ENCODE measurements at places on chromosomes 7 and 10.

GRCh38 chr7:42493436-42494198 is 256.6 kb upstream of the GLI3 start:
- H3K36me3 ChIP-seq = no peaks in the 10 kb centered on the region
- H3K27me3 ChIP-seq = no peaks in the 10 kb centered on the region
- no peak overlapping the region for H3K4me3 ChIP-seq
- H3K4me1 ChIP-seq = no peaks in the 10 kb centered on the region
- no peak overlapping the region for H3K27ac ChIP-seq

DNA sequence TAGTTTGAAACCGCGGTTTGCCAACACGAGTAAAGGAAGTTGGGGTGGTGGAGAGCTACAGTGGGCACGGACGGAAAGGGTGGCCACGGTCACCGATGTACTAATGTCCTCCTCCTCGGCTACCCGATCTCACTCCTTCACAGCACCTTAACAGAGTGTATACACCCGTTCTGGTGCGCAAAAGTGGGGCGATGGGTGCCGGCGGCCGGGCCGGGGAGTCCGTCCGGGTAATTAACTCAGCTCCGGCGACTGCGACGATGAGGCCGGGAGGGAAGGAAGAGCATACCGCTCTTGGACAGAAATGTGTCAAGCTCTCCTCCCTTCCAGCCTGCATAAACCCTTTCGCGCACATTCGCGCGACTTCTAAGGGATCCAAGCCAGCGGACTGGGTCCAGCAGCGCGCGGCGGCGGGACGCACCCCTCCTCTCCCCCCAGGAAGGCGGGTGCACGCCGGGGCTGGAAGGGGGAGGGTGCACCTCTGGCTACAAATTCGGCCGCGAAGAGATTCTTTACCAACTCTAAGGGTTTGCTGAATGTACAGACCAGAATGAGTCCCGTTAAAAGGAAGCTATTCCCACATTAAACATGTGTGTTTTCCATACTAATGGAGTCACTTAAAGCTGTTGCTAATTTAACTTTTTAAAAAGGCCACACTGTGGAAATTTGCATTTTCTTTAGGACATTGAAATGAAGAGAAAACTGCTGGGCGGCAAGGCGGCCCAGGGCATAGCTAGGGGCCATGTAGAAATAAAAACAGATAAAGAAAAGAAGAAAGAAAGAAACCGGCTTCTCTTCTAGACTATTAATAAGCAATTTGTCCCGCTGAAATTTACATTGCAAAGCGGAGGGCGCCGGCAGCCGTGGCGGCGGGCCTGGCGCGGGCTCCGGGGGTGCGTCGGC is 6.6 kb upstream of the EBF3 start:
- H3K27me3 ChIP-seq = peaks cover 5% of the 10 kb centered on the region
- H3K36me3 ChIP-seq = no peaks in the 10 kb centered on the region
- H3K4me1 ChIP-seq = no peaks in the 10 kb centered on the region
- H3K27ac ChIP-seq = no peak overlapping the region

DNA sequence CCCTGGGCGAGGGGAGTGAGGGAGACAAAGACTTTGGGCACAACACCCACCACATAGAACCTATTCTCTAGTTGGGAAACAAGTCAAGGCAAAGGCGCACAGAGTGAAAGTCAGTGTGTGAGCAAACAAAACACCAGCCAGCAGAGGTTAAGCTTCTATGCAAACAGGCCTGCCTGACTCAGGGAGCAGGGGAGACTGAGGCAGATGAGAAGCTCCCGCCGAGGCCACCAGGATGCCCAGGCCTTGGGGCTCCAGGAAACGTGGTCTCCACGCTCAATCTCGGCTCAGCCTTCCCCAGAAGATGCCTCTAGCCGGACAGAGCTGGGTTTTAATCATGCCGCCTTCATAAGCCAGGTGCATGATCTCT is 74.1 kb upstream of the KCNMA1 start:
- H3K27ac ChIP-seq = no peak overlapping the region
- no peaks in the 10 kb centered on the region for H3K4me1 ChIP-seq
- H3K4me3 ChIP-seq = no peak overlapping the region
- no peaks in the 10 kb centered on the region for H3K36me3 ChIP-seq

DNA sequence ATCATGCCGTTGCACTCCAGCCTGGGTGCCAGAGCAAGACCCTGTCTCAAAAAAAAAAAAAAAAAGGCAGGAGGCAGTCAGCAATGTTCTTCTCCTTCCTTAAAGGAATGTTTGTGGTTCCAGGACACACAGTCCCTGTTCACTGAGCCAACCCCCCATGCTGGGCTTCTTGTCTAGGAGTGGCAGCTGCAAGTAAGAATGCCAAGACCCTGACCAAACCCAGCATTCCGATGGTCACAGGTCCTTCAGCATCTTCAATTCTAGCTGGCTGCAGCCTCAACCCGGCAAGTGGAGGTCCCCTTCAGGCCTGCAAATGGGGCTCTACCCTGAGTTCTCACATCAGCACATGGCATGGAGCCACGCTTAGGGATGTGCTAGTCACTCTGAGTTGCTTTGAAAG is 38.2 kb upstream of the CUX1 start:
- no peaks in the 10 kb centered on the region for H3K4me1 ChIP-seq
- no peaks in the 10 kb centered on the region for H3K27me3 ChIP-seq
- H3K4me3 ChIP-seq = no peak overlapping the region
- no peaks in the 10 kb centered on the region for H3K36me3 ChIP-seq
- DNase-seq = no peak

Data from naive thymus-derived CD4-positive, alpha-beta T cell (primary cell).